ENCODE measurements at places on chromosomes 1 and 21.

GRCh38 chr1:223444411-223444810 is 51.2 kb downstream of the CCDC185 start:
- peak; percentile 1 for DNase-seq

DNA sequence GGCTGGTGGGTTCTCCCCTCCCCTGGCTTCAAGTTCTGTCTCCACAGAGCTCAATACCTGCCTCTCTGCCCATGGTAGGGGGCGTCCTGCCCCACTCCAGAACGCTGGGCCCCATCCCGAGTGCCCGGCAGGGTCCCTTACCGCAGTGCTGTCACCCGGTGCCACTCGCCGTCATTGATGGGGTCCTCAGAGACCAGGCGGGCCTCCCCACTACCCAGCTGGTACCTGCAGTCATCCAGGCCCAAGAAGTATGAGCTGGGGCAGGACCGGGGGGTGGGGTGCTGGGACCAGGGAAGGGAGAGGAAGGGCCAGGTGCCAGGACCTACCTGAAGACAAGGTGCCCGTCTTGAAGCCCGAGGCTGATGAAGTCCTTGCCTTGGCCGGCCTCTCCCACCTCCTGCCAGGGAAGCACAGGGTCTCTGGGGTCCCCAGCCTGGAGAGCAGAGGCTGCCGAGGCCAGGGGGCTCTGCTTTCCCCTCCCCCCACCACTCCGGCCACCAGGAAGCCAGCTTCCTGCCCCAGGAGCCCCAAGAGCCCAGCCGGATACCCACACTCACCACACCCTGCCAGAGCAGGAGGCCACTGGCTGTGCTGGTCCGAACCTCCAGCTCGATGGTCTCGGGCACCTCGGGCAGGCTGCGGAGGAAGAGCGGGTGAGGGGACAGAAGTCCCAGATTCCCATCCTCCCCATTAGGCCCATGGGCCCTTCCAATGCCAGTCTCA is 12.1 kb downstream of the LDLRAD2 start:
- DNase-seq, result no peak

DNA sequence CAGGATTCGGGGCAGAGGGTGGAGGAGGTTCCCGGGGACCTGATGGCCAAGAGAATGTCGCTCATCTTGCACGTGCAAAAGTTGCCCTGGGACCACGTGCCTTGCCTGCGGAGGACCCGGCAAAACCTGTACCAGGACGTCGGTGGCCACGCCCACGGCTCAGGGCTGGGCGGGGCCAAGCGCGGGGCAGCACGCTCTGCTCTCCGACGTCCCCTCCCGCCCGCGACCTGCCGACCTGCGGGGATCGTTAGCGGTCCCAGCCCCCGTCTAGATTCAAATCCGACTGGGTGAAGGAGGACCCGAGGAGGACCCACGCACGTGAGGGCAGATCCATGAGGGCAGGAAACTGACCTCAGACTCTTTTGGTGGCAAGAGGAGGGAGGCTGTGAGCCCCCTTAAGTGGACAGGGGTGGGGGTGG is at the start of gene C1orf167:
Gene C1orf167, plus strand, starts transcription at position 206 of the 419 bp plus-strand sequence. CDS start 2,208 bp downstream, outside the sequence.
- no peak for DNase-seq

GRCh38 chr1:185420588-185421081 is 103.6 kb upstream of the IVNS1ABP start:
- DNase-seq, result no peak

DNA sequence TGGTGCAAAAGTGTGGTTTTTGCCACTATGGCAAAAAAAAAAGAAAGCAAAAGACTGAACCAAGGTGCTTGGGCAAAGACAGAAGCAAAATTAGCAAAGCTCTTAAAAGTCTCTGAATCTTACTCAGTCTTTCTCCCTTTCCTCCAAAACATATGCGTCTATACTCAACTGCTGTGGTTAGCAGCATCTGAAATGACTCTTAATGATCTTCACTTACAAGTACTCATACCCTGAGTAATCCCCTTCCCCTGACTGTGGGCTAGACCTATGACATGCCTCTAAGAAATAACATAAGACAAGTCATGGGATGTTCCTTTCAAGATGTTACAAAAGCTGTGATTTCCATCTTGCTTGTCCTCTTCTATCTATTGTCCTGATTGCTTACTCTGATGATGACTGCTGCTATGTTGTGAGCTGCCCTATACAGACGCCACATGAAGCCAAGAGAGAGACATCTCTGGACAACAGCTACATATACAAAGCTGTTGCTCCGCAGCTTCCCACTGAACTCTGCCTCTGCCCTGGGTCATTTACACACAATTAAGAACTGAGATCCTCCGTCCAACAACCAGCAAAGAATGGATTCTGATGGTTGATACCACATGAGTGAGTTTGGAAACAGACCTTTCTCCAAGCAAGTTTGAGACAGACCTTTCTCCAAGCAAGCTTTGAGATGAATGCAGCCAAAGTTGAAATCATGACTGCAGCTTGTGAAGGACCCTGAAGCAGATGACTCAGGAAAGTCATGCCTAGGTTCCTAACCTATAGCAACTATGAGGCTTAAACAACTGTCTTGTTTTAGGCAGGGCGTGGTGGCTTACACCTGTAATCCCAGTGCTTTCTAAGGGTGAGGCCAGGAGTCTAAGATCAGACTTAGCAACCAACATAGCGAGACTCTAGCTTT is 55.2 kb downstream of the PUM1 start:
- DNase-seq, result peak; percentile 92

DNA sequence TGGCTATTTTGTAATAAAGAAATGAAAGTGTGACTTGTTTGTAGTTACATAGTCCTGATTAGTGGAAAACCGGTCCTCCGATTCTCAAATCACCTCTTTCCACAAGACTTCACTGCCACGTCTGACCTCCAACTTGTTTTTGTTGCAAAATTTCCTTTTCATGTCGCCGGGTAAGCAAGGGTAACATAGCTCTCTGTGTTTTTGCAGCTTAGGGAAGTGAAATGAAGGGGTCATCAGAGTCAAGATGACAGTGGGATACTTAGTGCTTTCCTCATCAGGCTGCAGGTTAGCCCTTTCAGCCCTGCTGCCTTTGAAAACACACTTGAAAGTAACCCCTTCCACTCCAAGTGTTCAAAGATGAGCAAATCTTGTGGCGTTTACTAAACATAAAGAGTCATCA is 217.9 kb downstream of the USP25 start:
- DNase-seq, result no peak

Data from ELR (cell line).